Stimulated activated CD4-positive, alpha-beta T cell treated with anti-CD3 and anti-CD28 coated beads, Interleukin-4, amount 100 ng/mL, for 48 hours (primary cell): ENCODE measurements at places on chromosomes 1 and 21.

DNA sequence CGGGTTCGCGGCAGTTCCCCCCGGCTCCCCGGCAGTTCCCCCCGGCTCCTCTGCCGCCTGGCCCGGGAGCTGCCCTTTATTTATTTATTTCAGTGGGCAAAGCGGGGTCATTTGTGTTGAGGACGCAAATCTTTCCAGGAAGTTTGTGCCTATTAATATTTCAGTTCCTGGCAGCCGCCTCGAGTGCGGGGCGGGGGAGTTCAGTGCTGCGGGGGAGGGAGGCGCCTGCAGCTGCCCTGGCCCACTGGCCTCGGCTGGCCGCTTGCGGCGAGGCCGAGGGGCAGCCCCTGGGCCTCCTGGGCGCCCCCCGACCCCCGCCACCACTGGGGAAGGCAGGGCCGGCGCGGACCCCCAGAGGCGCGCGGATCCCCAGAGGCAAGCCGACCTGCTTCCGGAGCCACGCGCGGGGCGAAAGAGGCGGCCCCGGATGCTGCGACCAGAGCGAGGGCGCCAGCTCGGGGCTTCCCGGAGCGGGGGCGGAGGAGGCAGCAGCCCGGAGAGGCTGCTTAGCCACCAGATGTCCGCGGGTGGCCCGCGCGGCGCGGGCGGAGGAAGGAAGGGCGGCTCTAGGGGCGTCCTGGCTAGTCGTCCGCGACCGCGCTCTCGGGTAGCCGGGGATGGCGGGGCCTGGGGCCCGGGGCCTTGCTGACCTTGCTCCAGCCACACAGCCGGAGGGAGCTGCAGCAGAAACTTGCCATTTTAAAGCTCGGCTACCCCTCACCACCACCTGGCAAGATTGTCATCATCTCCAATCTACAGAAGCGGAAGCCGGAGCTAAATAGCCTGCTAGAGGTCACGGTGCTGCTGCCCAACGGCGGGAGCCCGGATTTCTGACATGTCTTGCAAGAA lies 48.0 kb downstream of the H3-3A start:
- peak; percentile 46 for DNase-seq

- DNase-seq, result no peak
These were observed 19.2 kb upstream of the RLF start for GRCh38 chr1:40141878-40142535.

DNA sequence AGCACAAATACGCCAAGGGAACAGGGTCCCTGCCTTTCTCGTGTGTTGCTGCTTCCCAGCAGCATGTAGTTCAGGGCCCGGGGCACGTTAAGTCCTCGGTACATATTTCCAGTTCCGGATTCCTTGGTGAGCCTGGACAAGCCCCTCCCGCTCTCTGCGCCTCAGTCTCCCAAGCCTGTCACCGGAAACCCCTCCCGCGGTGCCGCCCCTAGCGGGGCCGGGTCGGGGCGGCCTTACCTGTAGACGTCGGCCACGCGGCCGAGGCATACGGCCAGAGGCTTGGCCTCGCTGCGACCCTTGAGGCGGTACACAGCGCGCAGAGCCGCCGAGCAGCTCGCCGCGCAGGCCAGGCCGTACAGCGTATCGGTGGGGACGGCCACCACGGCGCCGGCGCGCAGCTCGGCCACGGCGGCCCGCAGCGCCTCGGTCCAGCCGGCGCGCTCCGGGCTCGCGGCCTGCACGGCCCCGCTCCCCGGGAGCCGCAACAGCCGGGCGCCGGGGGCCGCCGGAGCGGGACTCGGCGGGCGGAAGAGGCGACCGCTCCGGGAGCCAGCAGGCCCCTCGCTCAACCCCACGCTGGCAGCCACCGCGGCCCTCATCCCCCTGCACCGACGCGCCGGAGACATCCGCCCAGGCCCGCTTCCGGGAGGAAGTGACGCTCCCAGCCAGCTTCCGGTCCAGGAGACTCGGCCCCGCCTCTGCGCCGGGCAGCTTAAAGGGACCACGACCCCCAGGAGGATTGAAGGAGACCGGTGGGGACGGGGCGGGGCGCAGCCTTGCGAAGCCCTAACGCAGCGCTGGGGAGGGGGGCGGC lies at the start of the genes C1orf122 and YRDC:
Gene C1orf122, plus strand, starts transcription at position 236 of the 814 bp plus-strand sequence. CDS start 615 bp downstream, outside the sequence.
Gene YRDC, minus strand, starts transcription at position 654 of the 814 bp plus-strand sequence. Its CDS starts 28 bp downstream, at position 626.
- peak; percentile 93 for DNase-seq

GRCh38 chr21:9763306-9763705 lies 758.1 kb upstream of the TPTE start:
- DNase-seq, result no peak

- DNase-seq, result no peak
These were observed 57.1 kb upstream of the DR1 start for GRCh38 chr1:93288558-93288957.

- no peak for DNase-seq
These were observed 160.1 kb downstream of the TBX15 start for GRCh38 chr1:118828038-118828437.

GRCh38 chr1:56295949-56296929 lies 283.1 kb downstream of the PLPP3 start:
- no peak for DNase-seq

DNA sequence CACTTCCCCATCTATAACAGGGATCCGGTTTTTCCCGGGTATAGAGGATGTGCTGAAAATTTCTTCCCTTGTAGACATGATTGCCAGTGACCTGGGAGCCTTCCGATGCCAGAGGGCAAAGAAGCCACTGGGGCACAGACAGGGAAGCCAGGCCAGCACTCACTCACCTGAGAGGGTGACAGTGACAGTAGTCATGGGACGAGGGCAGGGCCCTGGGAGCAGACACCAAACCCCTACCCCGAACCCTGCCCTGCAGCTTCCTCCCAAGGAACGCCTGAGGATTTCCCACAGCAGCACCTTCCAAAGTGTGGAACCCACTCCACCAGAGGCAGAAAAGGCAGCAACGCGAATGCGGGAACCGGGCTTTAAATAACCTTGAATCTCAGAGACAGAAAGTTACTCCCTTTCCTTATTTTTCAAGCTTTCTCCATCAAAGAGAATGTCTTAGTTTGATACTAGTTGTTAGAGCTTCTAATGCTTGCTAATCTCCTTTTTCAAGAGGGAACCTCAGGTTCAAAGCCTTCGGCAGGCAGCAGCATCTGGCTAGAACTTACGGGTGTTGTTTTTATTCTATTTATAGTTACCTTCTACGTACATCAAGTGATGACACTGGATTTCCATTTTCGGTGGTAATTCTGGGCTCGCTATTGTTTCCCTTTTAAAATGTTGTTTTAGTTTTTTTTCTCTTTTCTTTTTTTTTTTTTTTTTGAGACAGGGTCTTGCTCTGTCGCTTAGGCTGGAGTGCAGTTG lies 2.8 kb downstream of the DDOST start:
- DNase-seq, result no peak

DNA sequence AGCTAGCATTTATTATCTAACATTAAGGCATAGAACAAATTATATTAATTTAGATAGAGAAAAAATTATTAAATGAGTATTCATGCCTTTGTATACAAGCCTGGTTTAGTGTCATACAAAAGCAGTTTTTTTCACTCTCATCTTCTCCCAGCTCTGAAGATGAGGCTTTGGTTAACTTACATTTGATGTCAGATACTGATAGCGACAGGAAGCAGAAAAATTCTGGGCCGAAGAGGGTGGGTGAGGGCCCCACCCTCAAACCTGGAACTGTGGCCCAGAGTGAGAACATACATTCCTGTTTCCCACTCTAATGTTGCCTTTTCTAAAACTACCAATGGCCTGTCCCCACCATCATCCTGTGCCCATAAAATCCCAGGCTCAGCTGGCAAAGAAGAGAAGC lies 15.0 kb downstream of the OR2T1 start:
- no peak for DNase-seq

- no peak for DNase-seq
These were observed 18.1 kb upstream of the TMEM9 start for GRCh38 chr1:201172326-201172725.

GRCh38 chr1:189851806-189852367 lies 625.8 kb downstream of the BRINP3 start:
- no peak for DNase-seq

GRCh38 chr21:28111151-28111619 lies 881.5 kb downstream of the LTN1 start:
- DNase-seq, result no peak

GRCh38 chr1:25795946-25796810 lies 3.8 kb upstream of the SELENON start:
- DNase-seq, result no peak

DNA sequence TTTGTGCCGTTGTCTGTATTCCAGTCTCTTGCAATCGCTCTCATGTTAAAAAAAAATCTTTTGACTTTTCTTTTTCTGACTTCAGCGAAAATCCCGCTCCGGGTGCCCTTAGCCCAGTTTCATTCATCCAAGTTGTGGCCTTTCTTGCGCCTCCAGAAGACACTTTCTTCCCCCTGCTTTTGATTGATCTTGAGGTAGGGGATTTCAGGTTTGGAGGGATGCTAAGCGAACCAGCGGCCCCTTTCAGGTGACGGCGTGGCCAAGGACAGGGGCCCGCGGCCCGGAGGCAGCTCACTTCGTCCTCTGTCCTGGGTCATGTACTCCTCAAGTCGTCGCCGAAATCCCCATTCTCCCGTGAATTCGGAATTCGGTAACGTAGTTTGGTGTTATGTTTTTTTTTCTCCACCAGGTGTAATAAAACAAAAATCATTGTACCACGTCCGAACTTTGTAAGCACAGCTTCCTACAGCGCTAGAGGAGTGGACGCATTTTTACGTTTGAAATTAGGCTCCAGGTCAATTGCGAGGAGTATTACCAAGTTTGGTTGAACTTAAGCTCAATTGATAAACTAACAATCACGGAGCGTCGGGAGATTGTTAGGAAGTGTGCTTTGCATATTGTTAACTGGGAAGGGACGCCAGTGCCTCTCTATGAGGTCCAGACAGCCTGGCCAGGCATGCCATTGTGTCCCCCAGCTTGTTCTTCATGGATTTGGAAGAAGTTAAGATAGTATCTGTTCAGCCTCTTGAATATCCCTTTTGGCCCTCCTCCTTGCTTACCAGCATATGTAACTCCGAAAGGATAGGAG lies 1.1 kb downstream of the MRPS6 start:
- DNase-seq, result no peak

DNA sequence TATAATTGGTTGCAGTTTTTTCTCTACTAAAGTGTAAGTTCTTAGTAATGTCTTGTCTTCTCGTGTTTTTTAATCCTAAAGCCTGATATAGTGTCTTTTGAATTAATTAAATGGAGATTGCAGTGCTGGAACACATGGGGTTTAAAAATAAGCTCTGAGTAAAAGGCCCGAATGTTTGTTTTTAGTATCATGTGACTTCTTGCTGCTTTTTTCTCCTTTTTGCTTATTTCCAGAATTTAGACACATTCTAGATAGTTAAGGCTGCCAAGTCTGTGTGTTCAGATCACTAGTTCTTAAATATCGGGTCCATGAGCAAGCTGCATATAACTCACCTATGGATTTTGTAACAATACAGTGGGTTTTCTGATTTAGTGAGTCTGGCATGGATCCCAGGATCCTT lies 27.5 kb downstream of the KCTD3 start:
- no peak for DNase-seq

GRCh38 chr1:1544544-1544943 lies 4.1 kb upstream of the TMEM240 start:
- no peak for DNase-seq
